ENCODE measurements at places on chromosomes 1 and 21.

GRCh38 chr1:199490769-199491527 lies 536.6 kb upstream of the NR5A2 start:
- DNase-seq, result peak; percentile 74

DNA sequence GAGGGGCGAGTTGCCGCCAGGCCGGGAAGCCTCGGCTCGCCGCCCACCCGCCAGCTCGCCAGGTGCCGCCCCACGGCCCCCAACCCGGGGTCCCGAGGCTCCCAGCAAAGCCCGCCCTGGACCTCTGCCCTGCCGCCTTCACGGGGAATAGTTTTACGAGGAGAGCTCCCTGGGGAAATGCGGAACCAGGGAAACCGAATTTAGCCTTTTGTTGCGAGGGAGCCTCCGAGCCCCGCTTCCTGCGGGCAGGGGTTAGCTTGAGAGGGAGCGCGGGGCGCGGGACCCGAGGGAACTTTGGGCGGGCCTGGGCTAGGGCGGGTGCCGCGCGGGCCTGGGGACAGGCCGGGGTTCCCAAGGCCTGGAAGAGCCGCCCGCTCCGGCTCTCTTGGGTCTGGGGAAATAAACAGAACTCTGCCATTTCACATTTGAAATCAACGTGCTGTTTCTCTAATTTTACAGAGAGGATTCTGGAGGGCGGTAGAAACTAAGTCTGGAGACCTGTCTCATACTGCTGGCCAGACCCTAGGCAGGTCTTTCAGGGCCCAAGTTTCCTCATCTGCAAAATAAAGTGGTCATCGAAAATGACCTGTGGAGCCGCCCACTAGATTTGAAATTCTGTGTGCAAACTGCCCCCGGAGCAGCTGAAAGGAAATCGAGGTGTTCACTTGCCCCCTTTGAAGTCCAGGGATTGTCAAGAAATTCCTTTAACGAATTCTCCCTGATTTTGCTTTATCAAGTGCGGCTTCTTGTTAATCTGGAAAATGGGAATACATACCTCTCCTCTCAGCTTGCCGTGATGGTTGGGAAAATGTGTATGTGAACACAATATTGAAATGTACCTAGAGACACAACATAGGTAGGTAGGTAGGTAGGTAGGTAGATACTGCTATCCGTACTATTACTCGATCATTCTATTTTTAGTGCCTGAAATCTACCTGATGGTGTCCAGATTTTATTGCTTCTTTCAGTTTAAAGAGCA lies 749 bp upstream of the GLUL start:
- no peak for DNase-seq

GRCh38 chr21:40215941-40216340 lies 348.7 kb downstream of the PCP4 start:
- DNase-seq, result peak; percentile 77

DNA sequence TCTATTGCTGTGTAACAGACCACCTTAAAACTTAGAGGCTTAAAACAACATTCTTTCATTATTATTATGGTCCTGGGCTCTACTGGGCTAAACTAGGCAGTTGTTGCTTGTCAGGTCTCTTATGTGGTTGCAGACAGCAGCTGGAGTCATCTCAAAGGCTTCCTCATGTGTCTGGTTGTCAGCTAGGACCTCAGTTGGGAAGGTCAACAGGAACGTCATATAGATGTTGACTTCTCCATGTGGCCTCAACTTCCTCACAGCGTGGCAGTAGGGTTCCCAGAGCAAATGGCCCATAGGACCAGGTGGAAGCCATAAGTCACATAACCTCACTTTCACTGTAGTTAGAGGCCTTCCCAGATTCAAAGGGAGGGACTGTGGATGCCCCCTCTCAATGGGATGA lies 15.4 kb upstream of the MEF2D start:
- no peak for DNase-seq

- no peak for DNase-seq
Measured at GRCh38 chr1:232980355-232980978, 30.1 kb downstream of the NTPCR start.

GRCh38 chr1:201429736-201430501 lies 8.4 kb upstream of the TNNI1 start:
- no peak for DNase-seq

DNA sequence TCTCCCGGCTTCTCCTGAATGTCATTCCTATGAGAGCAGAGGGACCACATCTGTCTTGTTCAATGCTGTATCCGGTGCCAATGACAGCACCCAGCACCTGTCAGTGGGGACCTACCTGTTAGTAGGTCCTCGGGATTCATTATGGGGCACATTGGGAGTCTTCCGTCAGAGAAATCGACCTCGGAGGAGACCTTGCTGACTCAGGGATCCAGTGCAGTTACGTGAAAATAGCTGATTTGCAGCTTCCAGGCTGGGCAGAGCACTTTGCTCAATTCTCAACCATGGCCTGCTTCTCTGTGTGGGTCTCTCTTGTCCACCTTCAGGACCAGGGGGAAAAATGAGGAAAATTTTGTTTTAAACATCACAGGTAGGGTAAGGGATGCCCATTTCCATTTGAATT lies 130.2 kb downstream of the PRDM2 start:
- no peak for DNase-seq

GRCh38 chr1:3410142-3410925 lies 44.1 kb upstream of the ARHGEF16 start:
- peak; percentile 13 for DNase-seq

- no peak for DNase-seq
Measured at GRCh38 chr1:235599536-235599935, 50.0 kb downstream of the GNG4 start.

GRCh38 chr21:38417726-38418125 lies 80.6 kb downstream of the ERG start:
- DNase-seq, result no peak

- no peak for DNase-seq
Measured at GRCh38 chr1:112070677-112071076, 81.2 kb upstream of the KCND3 start.

- DNase-seq, result no peak
Measured at GRCh38 chr1:175364424-175365076, 172.0 kb upstream of the KIAA0040 start.

GRCh38 chr1:185825556-185825955 lies 91.4 kb downstream of the HMCN1 start:
- DNase-seq, result no peak

DNA sequence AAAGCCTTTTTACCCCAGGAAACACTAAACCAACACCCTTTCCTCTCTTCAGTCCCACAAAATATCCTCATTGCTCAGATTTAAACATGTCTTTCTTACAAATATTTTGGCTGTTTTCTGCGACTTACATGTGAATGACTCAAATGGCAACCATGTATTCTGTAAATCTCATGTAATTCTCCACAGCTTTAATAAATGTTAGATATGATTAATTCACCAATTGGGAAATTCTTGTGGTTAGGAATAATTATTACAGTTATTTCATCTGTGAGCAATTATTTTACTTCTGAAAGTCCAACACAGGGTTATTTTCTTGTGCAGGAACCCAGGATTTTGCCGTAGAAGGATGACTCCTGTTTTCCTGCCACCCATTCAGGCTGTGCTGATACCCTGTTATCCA lies 431.5 kb downstream of the LMO4 start:
- no peak for DNase-seq

DNA sequence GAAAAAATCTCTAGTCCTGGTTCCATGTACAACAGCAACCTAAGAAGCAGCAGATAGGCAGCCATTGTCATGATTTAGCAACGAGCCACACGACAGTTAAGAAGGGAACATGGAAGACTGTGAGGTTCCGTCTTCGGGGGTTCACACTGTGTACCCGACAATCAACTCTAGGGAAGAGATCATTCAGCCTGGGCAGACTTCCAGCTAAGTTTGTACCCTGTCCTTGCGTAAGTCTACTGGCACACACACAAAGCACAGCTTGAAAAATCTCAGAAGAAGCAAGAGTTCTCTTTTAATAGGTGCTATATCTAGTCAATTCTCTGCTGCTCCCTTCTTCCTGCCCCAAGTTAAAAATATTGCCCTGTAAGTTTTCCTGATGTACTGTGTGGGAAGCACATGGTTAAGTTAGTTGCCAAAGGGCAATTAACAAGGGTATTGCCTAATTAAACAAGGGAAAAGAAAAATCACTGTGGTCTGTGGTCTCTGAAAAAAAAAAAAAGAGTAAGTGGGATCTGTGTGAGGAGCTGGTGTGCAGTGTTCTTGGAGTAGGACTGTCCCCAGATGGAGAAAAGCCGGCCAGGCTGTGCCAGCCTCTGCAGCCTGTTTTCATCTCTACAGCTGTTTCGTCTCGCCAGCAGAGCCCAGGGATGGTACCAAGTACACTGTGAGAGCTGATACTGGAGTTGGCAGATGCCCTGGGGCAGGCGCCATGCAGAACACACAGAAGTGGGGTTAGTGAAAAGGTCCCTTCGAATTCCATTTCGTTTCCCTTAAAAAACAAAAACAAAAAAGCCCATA lies 6.4 kb upstream of the MYBPHL start:
- no peak for DNase-seq

DNA sequence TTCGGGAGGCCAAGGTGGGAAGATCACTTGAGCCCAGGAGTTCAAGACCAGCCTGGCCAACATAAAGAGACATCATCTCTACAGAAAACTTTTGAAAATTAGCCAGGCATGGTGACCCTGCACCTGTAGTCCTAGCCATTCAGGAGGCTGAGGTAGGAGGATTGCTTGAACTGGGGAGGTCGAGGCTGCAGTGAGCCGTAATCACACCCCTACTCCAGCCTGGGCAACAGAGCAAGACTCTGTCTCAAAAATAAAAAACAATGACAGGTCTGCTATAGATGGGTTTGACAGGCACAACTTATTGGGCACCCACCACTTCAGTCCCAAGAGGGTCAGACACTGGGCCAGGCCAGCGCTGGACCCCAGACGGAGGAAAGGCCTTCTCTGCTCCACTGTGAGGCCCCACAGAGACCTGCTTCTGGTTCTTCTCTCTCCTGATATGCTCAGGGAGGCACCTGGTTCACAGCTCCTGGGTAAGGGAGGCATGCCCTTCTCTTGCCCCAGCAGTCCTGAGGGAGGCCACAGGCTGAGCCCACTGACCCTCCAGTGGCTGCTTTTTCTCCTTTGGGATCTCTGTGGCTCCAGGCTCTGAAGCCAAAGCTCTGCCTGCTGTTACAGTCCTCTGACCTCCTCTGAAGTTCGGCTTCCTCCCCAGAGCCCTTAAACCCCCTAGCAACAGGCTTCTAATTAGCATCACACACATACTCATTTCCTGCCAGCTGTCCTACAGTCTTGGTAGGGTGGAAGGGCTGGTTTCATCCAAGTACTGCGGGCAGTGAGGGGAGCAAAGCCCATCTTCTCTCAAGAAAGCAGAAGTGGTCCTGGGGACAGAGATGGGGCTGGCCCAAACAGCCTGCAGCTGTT lies 14.4 kb downstream of the S100A16 start:
- no peak for DNase-seq

DNA sequence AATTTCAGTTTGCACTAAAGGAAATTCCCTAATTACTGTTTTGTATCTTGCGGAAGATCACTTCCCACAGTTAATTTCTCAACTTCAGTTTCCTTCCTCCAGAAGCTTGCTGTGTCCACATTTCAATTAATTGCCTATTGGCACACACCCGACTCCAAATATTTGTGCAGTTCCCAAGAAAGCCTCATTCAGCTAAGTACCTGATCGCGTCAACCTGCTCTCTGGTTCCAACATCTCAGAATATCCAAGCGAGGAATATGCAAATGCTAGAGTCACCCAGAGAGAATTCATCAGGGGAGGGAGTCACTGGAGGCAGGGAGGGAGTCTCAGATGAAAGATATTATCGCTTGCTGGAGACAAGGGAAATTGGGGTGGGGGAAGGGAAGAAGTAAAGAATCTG lies 351.3 kb downstream of the RRAGC start:
- no peak for DNase-seq

- DNase-seq, result peak; percentile 73
Measured at GRCh38 chr21:35511696-35512162, 462.6 kb upstream of the RUNX1 start.

DNA sequence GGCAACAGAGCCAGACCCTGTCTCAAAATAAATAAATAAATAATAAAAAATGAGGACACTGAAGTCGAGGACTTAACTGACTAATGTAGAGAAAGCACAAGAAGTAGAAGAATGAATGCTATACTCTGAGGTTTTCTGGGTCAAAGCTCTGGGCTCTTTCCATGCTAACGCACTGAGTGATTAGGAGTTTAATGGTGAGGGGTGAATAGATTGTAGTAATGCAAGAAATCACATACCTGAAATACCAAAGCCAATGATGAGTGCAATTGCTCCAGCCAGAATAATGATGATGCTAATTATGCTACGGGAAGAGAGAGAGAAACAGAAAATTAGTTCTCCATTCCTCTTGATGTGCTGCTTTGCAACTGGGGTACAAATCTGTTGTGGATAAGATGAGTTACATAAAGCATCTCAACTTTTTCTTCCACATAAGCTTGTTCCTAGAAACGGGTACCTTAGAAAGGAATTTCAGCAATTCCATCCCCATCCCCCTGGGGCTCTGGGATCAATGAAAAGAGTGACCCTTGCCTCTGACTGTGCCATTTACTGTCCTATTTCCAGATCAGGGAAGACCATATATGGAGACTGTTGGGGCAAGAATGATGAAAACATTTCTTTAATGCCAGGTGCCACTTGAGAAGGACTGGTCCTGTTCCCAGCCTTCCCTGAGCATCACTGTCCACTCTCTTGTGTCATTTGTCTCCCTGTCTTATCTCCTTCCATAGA lies 40.7 kb downstream of the VTCN1 start:
- no peak for DNase-seq

GRCh38 chr1:99659755-99660210 lies 13.9 kb downstream of the PALMD start:
- DNase-seq, result peak; percentile 96

DNA sequence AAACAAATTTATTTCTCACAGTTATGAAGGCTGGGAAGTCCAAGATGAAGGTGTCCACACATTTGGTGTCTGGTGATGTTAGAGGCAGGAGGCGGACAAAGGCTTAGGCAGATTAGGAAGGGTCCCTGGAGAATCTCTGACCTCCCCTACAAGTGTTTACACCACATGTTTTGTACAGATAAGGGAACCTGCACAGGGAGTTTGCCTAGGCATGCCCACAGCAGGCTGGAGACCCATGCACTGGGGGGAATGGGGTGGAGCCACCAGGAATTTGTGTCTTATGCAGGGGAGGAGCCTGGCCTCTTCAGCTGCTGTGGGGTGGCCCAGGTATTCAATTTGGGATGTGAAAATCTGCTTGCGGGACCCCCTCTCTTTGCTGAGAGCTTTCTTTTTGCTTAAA lies 131.3 kb downstream of the PATJ start:
- DNase-seq, result peak; percentile 33

Data from epithelial cell of esophagus (primary cell).